ENCODE measurements at places on chromosomes 5 and 9. TPM values are rescaled to one million over a fixed set of nuclear protein-coding genes. Genes with fewer than 3 reads are reported as not detected.

The MELK gene
- 2.2 TPM for total RNA-seq

The BRD9 gene
- 36.7 TPM for total RNA-seq

The TEX48 gene
- total RNA-seq = not detected

The CDKN2A gene
- total RNA-seq = 39.8 TPM

The NIPSNAP3A gene
- total RNA-seq = 45.6 TPM

The ELOVL7 gene
- 0.69 TPM for total RNA-seq

The ZNF483 gene
- 18.6 TPM for total RNA-seq

The TXNDC8 gene
- not detected for total RNA-seq

The SMIM27 gene
- total RNA-seq = 19.6 TPM

The RELL2 gene
- total RNA-seq = 10.4 TPM

The PIP5K1B gene
- total RNA-seq = 0.63 TPM

The FAM114A2 gene
- total RNA-seq = 37.8 TPM

Measured in motor neuron (in vitro differentiated cells).